ENCODE measurements at places on chromosomes 13 and 19.

GRCh38 chr13:97569841-97570240 is 135.9 kb downstream of the RAP2A start:
- no peak for DNase-seq

- DNase-seq: no peak
Measured at GRCh38 chr13:20702915-20703779, at the start of gene IL17D. TSS of gene IL17D (plus strand) at chr13:20703699. CDS start at chr13:20704002, 303 bp downstream.

DNA sequence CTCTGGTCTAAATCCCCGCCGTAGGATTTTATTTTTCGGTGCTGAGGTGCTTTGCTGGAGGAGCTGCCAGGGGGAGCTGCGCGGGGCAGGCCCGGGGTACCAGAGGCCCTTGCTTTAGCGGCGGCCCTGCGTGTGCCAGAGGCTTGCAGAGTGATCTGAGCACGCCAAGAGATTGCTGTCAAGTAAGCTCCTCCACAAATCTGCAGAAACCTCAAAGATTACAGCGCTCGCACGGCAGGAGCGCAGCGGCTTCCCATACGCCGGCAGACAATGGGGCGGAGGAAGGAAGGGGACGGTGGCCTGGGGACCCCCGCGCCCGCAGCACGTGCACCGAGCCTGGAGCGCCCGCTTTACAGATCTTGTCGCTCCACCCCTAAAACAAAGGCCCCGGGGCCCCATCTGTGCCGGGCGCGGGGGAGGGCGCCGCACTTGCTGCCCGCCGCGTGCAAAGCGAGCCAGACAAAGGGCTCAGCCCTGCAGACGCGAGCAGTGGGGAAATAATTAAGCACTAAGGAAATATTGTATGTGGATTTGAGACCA is 9.1 kb upstream of the C19orf12 start:
- DNase-seq: no peak

DNA sequence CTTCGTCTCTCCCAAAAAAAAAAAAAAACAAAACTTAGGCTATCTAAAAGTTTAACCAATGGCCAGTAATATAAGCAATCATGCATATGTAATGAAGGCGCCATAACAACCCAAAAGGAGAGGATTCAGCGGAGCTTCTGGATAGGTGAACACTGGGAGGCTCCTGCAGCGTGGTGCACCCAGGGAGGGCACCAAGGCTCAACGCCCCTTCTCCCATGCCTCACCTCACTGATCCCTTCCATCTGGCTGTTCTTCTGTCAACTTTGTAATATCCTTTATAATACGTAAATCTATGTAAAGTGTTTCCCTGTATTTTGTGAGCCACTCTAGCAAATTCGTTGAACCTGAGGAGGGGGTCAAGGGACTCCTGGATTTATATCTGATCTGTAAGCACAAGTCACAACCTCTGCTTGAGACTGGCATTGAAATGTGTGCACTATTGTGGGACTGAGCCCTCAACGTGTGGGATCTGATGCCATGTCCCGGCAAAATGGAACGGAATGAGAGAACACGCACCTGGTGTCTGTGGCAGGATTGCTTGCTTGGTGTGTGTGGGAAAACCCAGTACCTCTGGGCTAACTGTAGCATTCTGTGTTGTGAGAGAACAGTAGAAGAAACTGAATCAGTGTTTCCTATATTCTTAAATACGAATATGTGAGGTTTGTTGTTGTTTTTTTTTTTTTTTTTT is 521 bp upstream of the ZNF665 start:
- DNase-seq: no peak

DNA sequence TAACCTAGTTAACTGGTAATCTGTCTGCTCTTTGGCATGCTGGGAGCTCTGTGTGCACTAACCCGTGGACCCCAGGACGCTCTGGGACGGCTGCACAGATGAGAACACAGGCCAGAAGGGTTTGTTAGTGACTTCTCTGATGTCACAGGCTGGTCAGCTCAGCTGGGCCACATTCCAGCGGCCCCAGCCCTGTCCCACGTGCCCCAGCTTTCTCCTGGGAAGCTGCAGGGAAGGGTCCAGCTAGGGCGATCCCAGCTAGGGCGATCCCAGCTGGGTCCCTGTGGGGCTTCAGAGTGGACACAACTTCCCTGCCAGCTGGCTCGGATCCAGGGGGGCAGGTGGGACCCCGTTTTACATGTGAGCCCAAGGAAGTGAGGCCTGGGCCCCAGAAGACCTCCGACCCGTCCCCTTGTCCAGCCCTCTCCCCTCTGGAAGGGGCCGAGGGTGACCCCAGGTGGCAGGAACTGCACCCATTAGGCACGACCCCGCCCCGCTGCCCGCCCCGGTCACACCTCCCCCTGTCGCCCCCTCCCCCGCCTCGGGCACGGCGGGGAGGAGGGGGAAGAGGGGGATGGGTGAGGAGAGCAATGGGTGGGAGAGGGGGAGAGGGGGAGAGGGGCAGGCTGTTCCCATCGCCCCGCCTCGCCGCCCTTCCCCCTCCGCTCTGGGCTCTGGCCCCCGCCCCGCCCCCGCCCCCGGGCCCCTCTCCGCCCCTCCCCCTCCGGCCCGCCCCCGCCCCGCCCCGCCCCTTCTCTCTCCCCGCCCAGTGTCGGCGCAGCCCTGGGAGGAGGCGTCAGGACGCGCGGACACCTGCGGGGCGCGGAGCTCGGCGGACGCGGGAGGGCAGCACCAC is 75.2 kb upstream of the MCF2L start:
- DNase-seq: no peak

DNA sequence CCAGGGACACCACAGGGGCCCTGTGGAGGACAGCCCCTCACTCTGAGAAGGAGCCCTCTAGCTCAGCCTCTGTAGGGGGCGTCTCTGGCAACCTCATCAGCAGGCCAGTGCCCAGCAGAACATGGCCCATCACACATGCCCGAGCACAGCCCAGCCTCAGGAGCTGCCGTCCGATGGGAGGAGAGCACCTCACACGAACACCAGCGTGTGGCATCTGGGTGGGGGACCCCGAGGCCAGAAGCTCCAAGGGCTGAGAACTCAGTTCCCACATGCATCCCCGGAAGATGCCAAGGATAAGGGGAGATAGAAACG is 11.3 kb downstream of the SH3GL1 start:
- no peak for DNase-seq

DNA sequence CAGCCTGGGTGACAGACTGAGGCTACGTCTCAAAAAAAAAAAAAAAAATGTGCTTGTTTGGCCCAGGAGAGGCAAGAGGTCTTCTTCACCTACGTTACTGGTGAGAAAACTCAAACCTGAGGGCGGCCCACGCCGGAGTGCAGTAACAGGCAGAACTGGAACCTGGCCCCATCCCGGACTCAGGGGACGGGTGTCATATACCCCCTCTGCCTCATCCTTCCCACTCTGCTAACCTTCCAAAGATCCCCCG is 414 bp upstream of the ADAT3 start:
- no peak for DNase-seq

GRCh38 chr13:39250440-39250839 is 212.2 kb downstream of the NHLRC3 start:
- DNase-seq: no peak

DNA sequence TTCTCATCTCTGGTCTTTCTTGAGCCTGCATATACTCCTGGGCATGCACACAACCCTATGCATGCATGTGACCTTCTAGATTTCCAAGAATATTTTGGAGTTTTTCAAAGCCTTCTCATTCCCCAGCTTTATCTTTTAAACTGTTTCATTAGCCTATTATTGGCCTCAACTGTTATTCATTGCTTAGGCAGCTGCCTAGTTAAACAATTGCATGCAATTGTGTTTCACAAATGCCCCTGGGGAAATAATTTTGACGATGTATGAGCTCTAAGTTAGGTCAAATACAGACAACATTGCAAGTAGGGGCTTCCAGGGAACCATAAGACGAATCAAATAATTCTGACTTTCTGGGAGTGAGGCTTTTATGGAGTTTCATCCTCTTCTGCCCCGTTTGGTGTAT is 2.3 kb upstream of the UPK1A start:
- no peak for DNase-seq

DNA sequence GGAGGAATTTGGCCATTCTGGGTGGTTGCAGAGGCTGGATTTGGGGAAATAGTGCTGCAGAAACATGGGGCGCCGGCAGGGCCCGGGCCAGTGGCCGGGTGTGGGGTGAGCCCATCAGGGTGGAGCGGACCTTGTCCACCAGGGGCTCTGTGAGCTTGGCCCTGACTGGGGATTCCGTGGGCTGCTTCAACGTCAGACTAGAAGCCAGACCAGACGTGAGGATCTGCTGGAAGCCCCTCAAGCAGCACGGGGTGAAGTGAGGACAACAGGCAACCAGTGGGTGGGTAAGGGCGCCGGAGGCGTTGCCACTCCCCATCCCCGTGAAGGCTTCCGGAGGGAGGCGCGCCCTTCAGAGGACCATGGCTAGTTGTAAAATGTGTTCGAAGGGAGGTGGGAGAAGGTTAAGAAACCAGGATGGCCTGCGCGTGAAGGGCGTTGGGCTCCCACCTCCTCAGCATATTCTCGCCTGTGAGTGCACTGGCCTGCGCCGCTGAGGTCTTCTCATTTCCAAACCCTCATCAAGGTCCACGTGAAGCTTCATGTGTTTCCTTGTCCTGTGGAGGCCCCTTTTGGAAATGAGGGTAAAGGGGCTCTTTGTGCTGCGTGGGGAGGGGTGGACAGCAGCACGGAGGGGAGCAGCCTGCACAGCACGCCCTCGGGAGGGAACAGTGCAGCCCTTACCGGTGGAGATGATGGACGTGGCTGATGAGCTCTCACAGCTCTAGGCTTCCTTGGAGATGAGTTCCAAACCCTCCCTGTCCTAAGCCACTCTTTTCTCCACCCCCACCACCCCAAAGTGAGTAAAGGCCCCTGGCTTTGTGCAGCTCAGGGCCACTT is 8.3 kb downstream of the TEX29 start:
- DNase-seq: no peak

- DNase-seq: no peak
Measured at GRCh38 chr13:85503797-85504196, 295.4 kb downstream of the SLITRK6 start.

- no peak for DNase-seq
Measured at GRCh38 chr13:66405908-66406802, 824.0 kb downstream of the PCDH9 start.

DNA sequence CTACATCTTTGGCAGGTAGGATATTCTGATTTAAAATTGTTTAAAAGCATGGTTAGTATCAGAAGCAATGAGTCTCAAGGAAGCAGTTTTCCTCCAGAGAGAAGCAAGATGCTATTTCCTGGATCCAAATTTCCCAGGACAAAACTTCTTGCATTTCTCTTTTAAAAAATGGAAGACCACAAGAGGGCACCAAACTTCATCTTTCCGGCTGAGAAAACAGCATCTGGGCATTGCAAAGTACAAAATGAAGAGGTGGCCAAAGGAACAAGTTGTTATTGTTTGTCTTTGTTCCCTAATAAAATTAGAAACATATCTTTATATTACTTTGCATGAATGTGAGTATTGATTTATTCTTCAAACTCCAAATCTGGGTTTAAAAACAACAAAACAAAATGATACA is 60.0 kb upstream of the LRCH1 start:
- DNase-seq: no peak

- no peak for DNase-seq
Measured at GRCh38 chr13:27605099-27605498, 15.2 kb downstream of the LNX2 start.

GRCh38 chr19:2391118-2391725 is 31.2 kb downstream of the TMPRSS9 start:
- DNase-seq: peak; percentile 52

- no peak for DNase-seq
Measured at GRCh38 chr19:34979819-34980640, 16.0 kb upstream of the ZNF792 start.

GRCh38 chr19:41265395-41266153 is 1.4 kb downstream of the HNRNPUL1 start:
- DNase-seq: no peak

GRCh38 chr19:31100206-31100590 is 249.0 kb downstream of the TSHZ3 start:
- no peak for DNase-seq

DNA sequence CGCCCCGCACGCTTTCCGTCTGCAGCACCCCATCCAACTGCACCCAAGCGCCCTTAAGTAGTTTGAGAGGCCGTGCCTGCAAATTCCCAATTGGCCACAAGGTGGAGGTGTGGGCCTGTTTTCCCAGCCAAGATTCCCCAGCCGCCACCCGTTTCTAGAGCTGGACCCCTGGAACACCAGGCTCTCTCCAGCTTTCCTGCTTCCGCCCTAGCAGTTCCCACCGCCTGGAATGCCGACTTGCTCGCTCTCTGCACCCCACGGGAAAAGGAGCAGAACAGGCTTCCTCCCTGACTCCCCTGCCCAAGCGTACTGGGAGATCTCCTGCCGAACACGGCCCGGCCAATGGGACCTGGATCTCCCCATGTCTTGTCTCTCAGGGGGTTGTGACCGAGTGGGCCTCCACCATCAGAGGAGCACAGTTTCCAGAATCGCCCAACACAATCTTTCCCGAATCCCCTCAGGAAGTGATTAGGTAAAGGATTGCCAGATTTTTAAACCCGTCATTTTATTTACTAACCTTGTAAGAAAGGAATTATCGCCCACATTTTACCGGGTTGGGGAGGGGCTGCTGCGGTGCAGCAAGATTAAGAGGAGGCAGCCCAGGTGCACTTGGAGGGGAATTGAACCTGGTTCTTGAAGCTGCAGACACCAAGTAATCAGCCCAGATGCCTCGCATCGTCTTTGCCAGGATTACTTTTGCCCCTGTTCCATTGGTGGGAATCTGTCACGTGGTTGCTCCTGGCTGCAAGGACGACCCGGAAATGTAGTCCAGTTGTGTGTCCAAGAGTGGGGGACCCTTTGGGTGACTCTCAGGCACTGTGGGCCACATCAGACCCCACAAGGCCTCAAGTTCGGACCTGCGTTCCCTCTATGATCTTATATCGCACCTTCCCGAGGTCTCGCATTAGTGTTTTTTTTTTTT is 3.5 kb upstream of the NAPSA start:
- peak; percentile 82 for DNase-seq

GRCh38 chr13:27076421-27076820 is 95.2 kb downstream of the USP12 start:
- DNase-seq: no peak

DNA sequence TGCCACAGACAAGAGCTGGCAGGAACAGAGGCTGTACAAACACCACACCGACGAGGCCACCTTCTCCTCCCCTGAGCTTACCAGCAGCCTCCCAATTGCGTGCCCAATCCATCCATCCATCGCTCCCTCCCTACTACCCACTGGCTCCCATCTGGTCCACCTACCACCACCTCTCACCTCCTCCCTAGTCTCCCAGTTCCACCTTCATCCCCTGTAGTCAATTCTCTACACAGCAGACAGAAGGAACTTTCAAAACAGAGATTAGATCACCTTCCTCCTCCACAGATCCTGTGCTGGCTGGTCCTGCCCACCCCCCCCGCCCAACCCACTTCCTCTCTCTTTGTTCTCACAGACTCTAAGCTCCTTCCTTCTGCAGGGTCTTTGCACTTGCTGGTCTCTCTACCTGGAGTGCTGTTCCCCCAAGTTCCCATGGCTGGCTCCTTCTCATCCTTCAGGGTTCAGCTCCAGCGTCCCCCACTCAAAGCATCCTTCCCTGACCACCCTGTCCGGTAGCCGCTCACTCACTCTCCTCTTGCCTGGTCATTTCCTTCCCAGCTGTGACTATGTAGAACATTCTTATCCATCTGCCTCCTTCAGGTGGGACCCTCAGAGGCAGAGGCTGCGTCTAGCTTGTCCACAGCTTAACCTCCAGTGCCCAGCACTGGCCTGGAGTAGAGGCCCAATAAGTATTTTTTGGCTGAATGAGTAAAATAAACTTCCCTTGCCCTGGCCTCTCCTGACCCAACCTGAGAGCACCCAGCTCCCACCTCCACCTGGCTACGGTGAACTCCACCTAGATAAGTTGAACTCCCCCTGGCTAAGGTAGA is 23.0 kb downstream of the PIN1 start:
- no peak for DNase-seq

GRCh38 chr19:29680447-29680846 is 15.2 kb downstream of the PLEKHF1 start:
- DNase-seq: no peak

- DNase-seq: no peak
Measured at GRCh38 chr19:29540114-29540513, 14.3 kb downstream of the VSTM2B start.
